IMR-90 (cell line): ENCODE measurements at places on chromosomes 1 and 21. TPM values are rescaled to one million over a fixed set of nuclear protein-coding genes. Genes with fewer than 3 reads are reported as not detected.
A peak's percentile ranks its signal among the peaks of the same experiment; 100 is the strongest.

GRCh38 chr1:25140073-25140797 lies 92.1 kb downstream of the SYF2 start:
- no peak overlapping the region for H3K4me3 ChIP-seq
- no peaks in the 10 kb centered on the region for H3K4me1 ChIP-seq
- H3K27me3 ChIP-seq = peaks cover 70% of the 10 kb centered on the region
- H3K27ac ChIP-seq = no peak overlapping the region
- H3K36me3 ChIP-seq = no peaks in the 10 kb centered on the region
- no peak for DNase-seq

DNA sequence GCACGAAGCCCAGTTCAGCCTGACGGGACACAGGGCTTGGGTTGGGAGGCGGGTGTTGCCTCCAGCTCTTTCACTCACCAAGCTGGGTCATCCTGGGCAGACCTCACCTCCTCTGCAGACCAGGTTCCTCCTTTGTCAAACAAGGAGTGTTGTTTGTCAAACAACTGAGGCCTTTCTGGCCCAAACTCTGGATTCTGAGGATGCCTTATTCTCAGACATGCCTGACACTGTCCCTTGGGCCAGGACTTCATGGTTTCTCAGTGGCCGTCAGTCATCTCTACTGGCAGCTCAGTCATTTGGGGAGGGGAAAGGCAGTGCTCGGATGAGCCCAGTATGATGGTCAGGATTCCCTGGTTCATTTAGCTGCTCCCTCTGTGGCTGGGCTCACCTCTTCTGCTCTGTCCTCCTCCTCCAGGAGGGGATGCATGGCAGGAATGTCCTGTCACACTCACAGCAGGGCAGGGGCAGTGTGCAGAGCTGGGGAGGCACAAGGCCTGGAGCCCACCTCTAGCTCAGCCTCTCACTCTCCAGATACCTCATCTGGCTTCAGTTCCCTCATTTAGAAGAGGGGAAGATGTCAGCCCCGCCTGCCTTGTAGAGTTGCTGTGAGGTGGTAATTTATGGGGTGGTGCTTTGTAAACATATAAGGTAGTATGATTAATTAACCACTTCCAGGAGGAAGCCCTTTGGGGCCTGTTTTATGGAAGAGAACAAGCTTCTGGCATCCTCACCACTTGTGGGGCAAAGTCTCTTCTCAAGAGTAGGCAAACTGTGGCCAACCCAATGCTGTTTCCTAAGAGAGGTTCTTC lies 20.6 kb downstream of the SLC2A1 start:
- DNase-seq = no peak
- no peak overlapping the region for H3K4me3 ChIP-seq
- no peaks in the 10 kb centered on the region for H3K27me3 ChIP-seq
- peaks cover 86% of the 10 kb centered on the region for H3K36me3 ChIP-seq
- H3K4me1 ChIP-seq = peaks cover 63% of the 10 kb centered on the region

GRCh38 chr1:76430531-76430930 lies 356.0 kb downstream of the ST6GALNAC3 start:
- no peaks in the 10 kb centered on the region for H3K27me3 ChIP-seq
- DNase-seq = no peak
- no peak overlapping the region for H3K27ac ChIP-seq

- H3K4me3 ChIP-seq = no peak overlapping the region
- H3K36me3 ChIP-seq = peaks cover 24% of the 10 kb centered on the region
- no peak for DNase-seq
- peaks cover 5% of the 10 kb centered on the region; the same call in 1 of the 2 replicates for H3K4me1 ChIP-seq
- no peaks in the 10 kb centered on the region for H3K27me3 ChIP-seq
These were observed 9.5 kb downstream of the ZBTB7B start for GRCh38 chr1:155012026-155012546.

- peak within 1 kb of the TSS; percentile 94 for H3K27ac ChIP-seq
- peaks cover 9% of the 10 kb centered on the region; the same call in 1 of the 2 replicates for H3K36me3 ChIP-seq
- H3K4me1 ChIP-seq = peaks cover 30% of the 10 kb centered on the region
- peak; percentile 82 for DNase-seq
- H3K27me3 ChIP-seq = no peaks in the 10 kb centered on the region
These were observed at the start of gene EVA1B for GRCh38 chr1:36323636-36324352. TSS of gene EVA1B (minus strand) at chr1:36323645. CDS start at chr1:36323037, 608 bp downstream.

DNA sequence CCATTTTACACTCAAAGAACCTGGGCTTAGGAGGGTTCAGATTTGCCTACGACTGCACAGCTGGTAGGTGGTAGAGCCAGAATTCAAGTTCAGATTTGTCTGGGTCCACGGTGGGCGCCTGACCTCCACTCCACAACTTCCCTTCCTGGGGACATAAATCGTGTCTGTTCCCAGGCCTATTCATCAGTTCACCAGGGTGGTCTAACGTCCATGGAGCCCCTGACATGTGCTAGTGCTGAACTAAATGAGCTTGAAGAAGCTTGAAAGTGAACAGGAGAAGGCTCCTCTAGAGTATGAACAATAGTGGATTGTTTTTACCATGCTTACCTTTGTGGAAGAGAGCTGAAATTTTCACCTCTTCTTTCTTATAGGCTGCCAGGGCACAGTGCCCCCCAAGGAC lies 32.5 kb upstream of the KIF1B start:
- no peak for DNase-seq
- H3K27me3 ChIP-seq = no peaks in the 10 kb centered on the region
- H3K4me3 ChIP-seq = no peak overlapping the region
- H3K4me1 ChIP-seq = no peaks in the 10 kb centered on the region

DNA sequence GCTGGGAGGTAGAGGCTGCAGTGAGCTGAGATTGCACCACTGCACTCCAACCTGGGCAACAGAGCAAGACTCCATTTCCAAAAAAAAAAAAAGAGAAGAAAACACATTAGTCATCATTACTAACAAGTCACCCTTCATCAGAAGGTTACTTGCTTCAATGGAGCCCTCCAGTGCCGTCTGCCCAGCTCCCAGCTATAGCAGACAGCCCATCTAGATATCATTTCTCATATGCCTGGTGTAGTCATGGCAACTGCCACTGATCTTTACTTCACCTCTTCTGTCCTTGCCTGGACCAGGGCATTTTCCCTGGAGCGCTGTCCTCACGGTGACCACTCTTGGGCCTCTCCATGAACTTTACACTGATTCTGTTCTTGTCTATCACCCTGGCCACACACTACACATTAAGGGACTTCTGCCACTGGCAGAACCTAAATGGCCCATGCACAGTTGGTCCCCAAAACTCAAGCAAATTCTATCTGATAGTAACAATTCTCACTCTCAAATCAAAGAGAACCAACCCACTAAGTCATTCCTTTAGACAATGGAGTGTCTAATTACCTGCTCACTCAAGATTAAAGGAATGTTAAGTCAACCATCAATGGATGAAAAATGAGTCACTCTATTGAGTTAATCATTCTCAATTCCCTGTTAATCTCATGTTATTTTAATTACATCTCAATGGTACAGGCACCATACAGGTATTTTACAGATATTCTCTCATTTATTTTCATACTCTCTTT lies 12.9 kb downstream of the GPA33 start:
- no peak overlapping the region for H3K4me3 ChIP-seq
- H3K36me3 ChIP-seq = no peaks in the 10 kb centered on the region
- H3K27me3 ChIP-seq = no peaks in the 10 kb centered on the region; the same call in 1 of the 2 replicates
- H3K27ac ChIP-seq = no peak overlapping the region
- H3K4me1 ChIP-seq = no peaks in the 10 kb centered on the region
- DNase-seq = no peak

GRCh38 chr1:204194080-204194479 lies 2.2 kb downstream of the KISS1 start:
- H3K4me3 ChIP-seq = no peak overlapping the region
- no peak for DNase-seq
- no peaks in the 10 kb centered on the region for H3K36me3 ChIP-seq
- H3K4me1 ChIP-seq = peaks cover 38% of the 10 kb centered on the region
- H3K27ac ChIP-seq = no peak overlapping the region

- H3K4me1 ChIP-seq = peaks cover 15% of the 10 kb centered on the region
- peak; percentile 64 for DNase-seq
- H3K4me3 ChIP-seq = no peak overlapping the region
- H3K36me3 ChIP-seq = no peaks in the 10 kb centered on the region
These were observed 184.1 kb downstream of the PSMG1 start for GRCh38 chr21:38999161-38999560.

DNA sequence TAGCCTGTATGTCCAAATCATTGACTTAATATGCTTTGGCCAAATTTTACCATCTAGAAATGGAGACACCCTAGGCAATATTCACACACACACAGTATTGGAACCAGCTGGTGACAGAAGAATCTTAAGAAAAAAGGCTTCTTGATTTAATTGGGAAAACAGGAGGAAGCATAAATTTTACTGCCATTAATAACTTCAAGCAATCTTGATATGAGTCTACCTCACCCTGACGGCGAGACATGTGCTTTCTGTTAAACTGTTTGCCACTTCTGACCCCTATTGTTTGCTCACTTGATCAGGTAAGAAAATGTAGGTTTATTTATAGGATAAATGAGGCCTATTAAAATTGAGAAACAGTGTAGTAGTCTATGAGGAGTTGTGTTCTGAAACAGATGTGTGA lies 73.2 kb downstream of the KIFAP3 start:
- no peaks in the 10 kb centered on the region for H3K36me3 ChIP-seq
- H3K4me1 ChIP-seq = peaks cover 2% of the 10 kb centered on the region; the same call in 1 of the 2 replicates
- H3K27me3 ChIP-seq = no peaks in the 10 kb centered on the region
- no peak for DNase-seq
- H3K4me3 ChIP-seq = no peak overlapping the region

DNA sequence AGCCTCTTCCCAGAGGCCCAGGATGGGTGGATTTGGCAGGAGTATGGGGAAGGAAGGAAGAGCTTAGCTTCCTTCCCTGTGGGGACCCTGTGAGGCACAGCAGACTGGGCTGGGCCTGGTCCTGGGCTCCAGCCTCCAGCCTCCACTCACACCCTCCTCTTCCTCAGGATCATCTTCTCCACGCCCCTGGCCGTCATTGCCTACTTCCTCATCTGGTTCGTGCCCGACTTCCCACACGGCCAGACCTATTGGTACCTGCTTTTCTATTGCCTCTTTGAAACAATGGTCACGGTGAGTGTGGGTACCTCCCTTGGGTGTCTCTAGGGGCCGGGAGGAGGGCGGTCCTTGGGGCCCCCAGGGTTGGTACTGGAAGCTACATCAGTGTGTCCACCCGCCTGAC lies 10.1 kb downstream of the MFSD2A start:
- H3K27ac ChIP-seq = no peak overlapping the region
- no peak overlapping the region for H3K4me3 ChIP-seq

GRCh38 chr1:209443975-209444651 lies 139.4 kb upstream of the CAMK1G start:
- no peaks in the 10 kb centered on the region for H3K36me3 ChIP-seq
- H3K4me1 ChIP-seq = no peaks in the 10 kb centered on the region
- H3K27ac ChIP-seq = no peak overlapping the region
- H3K27me3 ChIP-seq = no peaks in the 10 kb centered on the region; the same call in none of the 2 replicates

DNA sequence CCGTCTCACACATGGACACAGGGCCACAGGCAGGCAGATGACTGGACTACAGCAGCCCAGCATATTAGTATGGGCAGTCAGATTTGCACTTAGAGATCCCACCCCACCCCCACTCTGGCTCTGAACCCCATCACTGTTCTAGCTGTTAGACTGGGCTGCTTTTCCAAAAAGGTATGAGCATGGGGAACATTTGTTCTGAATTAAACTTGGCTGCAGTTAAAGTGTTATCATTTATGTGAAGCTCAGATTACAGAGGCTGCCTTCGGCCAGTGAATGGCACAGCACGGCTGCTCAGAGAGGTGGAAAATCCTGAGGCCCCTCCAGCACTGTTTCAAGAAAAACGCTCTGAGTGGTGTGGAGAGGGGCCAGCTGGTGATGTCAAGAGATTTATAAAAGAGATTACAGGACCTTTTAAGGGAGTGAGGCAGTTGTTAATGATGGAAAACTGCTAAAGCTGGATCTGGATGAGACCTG lies 6.9 kb upstream of the NOS1AP start:
- DNase-seq = peak; percentile 41
- H3K27ac ChIP-seq = no peak overlapping the region
- H3K27me3 ChIP-seq = peaks cover 18% of the 10 kb centered on the region
- H3K4me1 ChIP-seq = no peaks in the 10 kb centered on the region
- no peaks in the 10 kb centered on the region for H3K36me3 ChIP-seq
- no peak overlapping the region for H3K4me3 ChIP-seq

UBE2U gene
- total RNA-seq = not detected in 2 replicates

AKNAD1 gene
- 0.18 and 0.28 TPM in 2 replicates for total RNA-seq

HNRNPU gene
- total RNA-seq = 151 and 343 TPM in 2 replicates

RYR2 gene
- total RNA-seq = not detected in 2 replicates

CD1D gene
- total RNA-seq = not detected in 2 replicates

OR6K3 gene
- total RNA-seq = not detected in 2 replicates

ASPM gene
- 27.8 and 53.3 TPM in 2 replicates for total RNA-seq

TMEM52 gene
- total RNA-seq = 0.28 and 0.54 TPM in 2 replicates

ILDR2 gene
- under 0.01 TPM in 2 replicates for total RNA-seq
